ENCODE measurements at places on chromosomes 2 and 18.

DNA sequence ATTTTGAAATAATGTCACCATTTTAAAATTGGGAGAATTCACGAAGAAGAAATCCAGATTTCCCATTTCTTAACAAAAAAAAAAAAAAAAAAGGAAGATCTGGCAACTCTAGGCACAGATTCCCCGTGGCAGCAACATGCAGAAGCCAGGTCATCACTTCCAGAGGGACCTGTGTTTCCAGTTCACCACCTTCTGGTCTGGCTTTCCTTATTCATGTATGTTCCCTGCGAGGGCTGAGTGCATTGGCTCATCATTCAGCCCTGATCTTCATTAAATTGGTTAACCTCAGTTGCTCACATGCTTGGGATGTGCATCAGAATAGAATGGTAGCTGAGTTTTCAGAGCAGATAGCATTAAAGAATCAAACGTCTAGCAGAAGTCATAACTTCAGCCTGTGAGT is 25.0 kb upstream of the MAP3K20 start:
- DNase-seq: peak; percentile 11

DNA sequence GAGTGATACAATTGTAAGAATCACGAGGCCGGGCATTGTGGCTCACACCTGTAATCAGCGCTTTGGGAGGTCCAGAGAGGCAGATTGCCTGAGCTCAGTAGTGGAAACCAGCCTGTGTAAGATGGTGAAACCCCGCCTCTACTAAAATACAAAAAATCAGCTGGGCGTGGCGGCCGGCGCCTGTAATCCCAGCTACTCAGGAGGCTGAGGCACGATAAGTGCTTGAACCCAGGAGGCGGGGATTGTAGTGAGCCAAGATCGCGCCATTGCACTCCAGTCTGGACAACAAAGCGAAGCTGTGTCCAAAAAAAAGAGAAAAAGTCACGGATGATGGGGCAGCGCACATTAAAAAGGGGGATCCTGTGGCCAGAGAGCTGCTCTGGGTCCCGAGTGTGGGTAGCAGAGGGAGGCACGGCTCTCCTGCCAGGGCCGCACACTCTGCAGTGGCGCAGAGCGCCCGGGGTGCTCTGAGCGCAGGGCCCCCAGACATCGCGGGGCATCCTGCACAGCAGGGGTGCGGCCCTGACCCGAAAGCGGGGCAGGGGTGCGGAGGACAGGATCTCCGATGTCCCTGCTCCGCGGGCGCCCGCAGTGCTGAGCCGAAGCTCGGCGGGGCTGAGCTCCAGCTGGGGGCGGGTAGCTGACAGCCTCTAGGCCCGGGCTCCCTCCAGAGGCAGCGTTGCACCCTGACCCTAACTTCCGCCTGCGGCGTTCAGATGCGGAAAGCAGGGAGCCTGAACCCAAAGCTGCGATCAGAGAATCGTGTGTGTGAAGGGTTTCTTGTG is 30.4 kb upstream of the RAB6D start:
- DNase-seq: peak; percentile 3

- DNase-seq: no peak
Observed at GRCh38 chr2:69563021-69563420, 80.5 kb downstream of the AAK1 start.

- DNase-seq: no peak
Observed at GRCh38 chr18:78244779-78245178, 734.8 kb upstream of the SALL3 start.

GRCh38 chr2:200631287-200631686 is 45.5 kb downstream of the AOX1 start:
- DNase-seq: no peak

DNA sequence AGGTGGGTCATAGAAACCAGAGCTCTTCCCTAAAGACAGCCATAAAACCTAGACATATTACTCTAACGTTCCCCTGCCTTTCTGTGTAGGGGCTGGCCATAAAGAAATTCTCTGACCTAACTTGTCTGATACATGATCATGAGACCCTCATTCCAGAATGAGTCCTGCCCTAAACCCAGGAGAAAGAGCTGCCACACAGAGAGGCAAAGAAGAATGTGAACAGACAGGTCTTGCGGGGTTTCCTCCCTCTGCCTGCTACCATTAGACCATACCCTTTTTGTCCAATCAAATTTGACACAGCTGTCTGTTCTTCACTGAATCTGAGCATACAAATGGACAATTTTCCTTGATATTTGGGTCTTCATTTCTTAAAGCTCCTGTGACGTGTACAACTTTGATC is 198.8 kb upstream of the LHCGR start:
- no peak for DNase-seq

DNA sequence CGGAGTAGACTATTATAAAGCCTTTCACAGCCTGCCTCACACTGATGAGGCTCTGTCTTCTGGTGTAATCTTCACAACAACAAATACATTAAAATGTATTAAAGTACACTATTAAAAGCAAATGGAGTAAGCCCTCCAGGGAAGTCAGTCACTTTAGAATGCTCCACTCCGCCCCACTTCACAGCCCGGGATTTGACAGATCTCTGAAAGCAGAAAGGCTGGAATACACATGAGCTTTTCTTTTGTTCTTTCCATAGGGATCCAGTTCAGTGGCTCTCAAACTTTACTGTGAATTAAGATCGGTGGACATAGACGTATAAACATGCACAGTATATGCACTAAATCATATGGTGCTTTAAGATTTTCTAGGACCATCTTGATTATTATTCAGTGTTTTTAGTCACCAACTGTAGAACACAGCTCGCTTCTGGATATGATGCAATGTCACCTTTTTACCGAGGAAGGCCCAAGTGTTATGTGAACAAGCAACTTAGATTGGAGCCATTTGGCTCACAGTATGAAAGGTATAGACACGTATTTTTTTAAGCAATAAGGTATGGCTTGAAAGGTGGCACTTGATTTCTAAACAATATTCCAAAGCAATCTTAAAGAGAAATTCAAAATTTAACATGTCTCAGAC is 151.1 kb downstream of the PRKCE start:
- DNase-seq: no peak

DNA sequence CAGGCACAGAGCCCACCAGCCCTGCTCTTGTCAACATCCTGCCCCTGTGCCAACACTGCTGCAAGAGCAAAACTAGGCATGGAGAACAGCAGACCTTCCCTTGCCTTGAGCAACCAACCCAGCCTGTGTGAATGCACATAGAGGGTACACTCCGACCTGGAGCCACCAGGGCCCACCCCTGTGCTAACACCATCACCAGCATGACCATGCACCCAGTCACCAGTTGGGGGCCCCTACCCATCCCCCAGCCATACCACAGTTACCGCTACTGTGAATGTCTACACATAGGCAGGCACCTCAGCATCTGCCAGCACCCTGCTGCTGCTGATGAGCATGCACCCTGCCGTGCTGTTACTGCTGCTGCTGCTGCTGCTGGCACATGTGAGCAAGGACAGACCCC is 301.9 kb upstream of the ST6GAL2 start:
- no peak for DNase-seq

DNA sequence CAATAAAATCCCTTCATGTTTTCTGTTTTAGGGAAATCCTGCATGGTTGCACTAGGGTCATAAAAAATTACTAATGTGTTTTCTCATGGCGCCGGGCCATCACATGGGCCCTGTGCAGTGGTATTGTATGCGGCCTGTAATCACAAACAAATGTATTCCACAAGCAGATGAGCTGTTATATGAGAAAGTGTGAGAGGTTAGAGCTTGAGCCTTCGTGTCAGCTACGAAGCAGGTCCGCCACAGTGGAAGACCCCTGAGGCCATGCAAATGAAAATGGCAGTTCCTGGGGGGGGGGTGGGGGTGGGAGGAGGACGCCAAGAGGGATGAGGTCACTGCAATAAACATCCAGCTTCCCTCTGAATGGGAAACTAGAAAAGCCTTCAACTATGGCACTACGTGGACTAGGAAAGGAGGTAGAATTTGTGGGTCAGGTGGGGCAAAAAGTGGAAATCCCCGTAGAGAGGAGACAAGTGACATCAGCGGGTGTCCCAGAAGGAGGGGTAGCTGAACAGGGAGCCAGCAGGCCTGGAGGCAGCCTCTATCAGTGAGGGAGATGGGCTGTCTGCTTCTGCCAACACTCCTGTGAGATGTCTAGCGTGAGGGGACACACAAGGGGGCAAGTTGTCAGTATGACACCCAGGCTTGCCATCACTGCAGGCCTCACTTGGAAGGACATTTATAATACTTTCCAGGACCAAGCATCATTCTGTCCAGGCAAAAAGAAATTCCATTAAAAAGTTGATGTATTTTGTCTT is 130.3 kb upstream of the CTAGE1 start:
- peak; percentile 41 for DNase-seq

DNA sequence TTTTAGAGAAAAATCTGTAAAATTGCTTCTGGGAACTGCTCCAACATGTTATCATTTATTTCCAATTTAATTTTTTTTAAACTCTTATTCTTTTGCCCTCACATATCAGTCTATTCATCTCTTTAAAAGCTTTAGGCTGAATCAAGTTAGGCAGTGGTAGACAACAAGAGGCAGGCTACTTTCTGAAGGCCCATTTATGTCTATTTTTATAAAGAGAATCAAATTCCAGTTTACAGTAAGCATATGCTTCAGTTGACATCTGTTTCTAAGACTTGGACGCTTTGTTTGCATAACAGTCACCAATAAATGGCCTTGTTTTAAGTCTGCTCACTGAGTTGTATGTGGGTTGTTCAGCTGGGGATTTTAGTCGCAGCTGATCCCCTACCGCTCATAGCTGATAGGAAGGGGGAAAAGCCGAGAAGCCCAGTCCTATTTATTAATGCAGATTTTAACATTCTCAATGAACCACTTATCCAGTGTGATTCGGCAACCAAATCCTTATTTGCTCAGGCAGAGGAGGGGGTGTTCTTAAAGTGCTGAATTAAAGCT is 260.4 kb upstream of the SIX3 start:
- no peak for DNase-seq

GRCh38 chr2:177675350-177675821 is 282.8 kb downstream of the AGPS start:
- DNase-seq: no peak

DNA sequence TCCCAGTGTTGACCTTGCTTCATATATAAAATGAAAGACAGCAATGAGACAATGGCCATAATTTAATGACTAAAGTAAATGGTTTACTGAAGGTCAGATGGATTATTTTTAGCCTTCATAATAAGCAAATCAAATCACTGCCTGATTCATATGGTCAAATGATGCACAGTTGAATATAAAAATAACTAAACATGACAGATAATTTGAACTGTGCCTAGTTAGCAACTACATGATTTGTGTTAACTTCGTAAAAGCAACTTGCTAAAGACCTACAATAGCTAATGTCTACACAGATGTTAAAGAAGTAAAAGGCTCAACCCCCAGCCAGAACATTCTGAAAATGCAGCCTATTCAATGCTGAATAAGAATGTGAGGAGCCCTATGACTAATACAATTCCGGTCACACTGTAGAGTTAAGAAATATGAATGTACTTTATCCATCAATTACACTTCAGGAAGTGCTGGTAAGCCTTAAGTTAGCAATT is 590.8 kb upstream of the CDH2 start:
- DNase-seq: peak; percentile 76

DNA sequence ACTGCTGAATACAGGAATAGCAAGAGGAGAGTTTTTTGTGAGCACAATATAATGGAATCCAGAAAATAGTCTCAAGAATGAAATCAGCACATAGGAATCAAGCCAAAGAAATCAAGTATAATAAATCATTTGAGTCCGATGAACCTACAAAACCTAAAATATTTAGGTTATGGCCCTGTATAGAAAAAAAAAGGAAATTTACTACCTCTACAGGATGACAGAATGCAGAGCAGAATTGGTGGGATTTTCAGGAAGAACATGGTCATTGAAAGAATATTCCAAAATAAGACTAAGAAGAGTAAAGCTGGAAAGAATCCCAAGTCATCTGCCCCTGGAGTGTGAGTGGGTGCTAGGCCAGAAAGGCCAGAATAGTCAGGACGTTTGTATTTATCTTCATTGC is 1041.2 kb upstream of the CDH2 start:
- DNase-seq: no peak

- no peak for DNase-seq
Observed at GRCh38 chr2:120747281-120747680, 11.6 kb downstream of the GLI2 start.

DNA sequence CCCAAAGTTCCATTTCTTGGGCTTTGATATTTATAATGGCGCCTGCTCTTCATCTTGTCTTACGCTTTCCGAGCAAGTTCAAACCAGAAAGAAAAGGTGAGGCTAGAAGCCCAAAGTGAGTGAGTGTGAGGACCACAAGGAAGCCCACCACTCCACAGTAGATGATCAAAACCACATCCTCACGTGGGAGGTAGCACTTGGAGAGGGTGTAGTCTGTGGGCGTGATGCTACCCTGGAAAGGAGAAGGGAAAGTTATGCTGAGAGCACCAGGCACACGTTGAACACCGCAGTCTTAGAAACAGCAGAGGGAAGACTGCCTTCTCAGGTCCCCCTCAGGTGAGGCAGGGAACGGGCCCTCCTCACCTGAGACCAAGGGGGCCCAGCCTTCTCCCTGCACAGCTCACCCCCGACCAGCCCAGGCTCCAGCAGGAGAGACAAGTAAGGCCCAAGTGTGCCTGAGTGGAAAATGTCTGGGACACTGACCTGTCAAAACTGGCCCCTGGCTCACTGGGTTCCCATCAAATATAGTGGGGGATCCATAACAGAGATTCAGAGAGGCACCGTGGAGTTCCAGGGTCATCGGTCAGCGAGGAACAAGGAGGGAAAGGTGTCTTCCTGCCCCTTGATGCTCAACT is 23.6 kb downstream of the MPPE1 start:
- DNase-seq: no peak

GRCh38 chr2:19646987-19647386 is 254.8 kb downstream of the TTC32 start:
- no peak for DNase-seq

- no peak for DNase-seq
Observed at GRCh38 chr18:10736984-10737383, 211.2 kb downstream of the NAPG start.

DNA sequence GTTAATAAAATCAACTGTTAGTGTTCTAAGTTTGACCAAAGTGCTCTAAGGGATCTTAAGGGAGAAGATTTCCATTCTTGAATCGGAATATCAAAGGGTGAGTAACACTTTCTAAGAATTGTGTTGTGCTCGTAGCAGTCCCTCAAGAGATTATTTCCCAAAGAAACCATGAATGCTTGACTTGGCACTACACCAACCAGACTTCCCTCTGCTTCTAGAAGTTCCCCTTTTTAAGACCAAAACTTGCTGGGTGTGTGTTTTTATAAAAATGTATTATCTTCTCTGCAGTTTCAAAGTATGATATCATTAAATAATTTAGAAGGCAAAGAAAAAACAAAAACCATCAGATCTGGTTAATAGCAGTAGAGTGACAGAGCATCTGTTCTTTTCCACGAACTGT is 522.0 kb upstream of the FAM98A start:
- DNase-seq: no peak
